ENCODE measurements at places on chromosomes 4 and X.

GRCh38 chr4:182150645-182151044, 92.6 kb upstream of the TENM3 start:
- DNase-seq = no peak

DNA sequence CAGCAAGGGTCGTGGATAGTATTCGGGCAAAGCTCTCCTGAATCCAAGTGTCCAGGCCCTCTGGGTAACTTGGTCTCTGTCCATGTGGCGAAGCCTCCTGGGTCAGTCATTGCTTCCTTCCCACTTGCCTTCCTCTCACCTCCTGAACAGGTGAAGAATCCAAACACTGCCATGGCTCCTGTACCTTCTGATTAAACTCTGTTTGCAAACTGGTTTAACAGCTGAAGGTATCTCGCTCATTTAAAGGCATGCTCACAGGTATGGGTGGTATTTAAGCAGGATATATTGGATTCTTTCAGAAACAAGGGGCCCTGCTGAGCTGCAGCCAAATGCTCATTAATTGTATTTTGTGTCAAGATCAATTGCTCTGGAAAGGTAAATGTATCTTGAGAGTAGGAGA, 28.2 kb downstream of the FHDC1 start:
- DNase-seq = no peak

DNA sequence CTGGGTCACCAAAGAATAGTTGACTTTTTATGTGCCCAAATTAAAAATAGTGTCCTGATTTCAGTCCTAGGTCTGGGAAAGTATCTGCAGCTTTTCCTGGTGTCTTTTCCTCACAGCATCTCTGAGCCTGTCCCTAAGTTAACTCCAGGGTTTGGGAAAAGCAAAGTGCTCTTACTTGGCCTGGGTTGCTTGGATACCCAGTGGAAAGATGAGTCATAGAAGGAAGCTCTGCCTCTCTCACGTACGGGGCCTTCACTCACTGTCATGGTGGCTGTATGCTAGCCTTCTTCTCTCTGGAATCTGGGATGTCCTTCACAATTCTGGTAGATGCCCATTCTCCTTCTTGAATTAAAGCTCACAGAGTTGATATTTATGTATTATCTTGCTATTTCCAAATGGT, 607.3 kb downstream of the ANKRD50 start:
- DNase-seq = no peak

DNA sequence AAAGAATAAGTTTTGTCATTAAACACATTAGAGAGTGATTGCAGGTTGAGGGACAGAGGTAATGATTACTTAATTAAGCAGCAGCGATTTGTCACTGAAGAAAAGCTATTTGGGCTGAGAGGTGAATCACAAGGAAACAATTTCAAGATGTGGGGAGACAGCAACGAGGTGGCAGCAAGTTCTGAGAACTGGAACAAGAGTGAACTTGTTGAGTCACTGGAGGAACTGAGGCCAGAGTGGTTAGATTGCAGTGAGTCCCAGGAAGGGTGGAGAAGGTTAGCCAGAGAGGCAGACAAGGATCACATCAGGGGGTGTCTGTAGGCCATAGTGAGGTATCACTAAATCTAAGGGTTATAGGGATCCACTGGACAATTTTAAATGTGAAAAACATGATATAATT, 57.9 kb upstream of the TMPRSS11A start:
- DNase-seq = no peak

- no peak for DNase-seq
These were observed 277.7 kb upstream of the CLNK start for GRCh38 chr4:10962246-10962645.

GRCh38 chr4:56206258-56206657, 181.0 kb downstream of the AASDH start:
- DNase-seq = no peak

- DNase-seq = no peak
These were observed 27.0 kb downstream of the KDM6A start for GRCh38 chrX:44899946-44900345.
